Brain pericyte (primary cell): ENCODE measurements at places on chromosomes 13 and 19.

GRCh38 chr19:28641395-28641794, 571.6 kb downstream of the UQCRFS1 start:
- DNase-seq = no peak

DNA sequence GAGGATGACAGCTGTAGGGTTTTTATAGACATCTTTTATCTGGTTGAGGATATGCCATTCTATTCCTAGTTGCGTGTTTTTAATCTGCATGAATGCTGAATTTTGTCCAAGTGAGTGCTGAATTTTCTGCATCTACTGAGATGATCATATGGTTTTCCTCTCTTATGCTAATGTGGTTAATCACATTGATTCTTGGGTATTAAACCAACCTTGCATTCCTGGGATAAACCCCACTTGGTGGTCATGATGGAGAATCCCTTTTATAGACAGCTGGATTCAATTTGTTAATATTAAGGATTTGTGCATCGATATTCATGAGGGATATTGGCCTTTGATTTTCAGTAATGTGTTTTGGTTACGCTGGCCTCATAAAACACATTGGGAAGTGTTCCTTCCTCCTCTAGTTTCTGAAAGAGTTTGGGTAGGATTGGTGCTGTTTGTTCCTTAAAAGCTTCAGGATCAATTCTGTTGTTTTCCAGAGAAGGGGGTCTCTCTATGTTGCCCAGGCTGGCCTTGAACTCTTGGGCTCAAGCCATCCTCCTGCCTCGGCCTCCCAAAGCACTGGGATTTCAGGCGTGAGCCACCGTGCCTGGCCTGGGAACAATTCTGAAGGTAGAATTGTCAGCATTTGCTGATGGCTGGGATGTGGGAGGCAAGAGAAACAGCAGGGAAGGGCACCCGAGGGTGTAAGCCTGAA, 7.3 kb upstream of the LINGO3 start:
- no peak for DNase-seq

GRCh38 chr13:32403108-32403507, 24.8 kb downstream of the N4BP2L1 start:
- no peak for DNase-seq

GRCh38 chr13:101618440-101619187, 166.1 kb downstream of the ITGBL1 start:
- no peak for DNase-seq

GRCh38 chr13:25840261-25840660, 211.6 kb downstream of the SHISA2 start:
- no peak for DNase-seq

DNA sequence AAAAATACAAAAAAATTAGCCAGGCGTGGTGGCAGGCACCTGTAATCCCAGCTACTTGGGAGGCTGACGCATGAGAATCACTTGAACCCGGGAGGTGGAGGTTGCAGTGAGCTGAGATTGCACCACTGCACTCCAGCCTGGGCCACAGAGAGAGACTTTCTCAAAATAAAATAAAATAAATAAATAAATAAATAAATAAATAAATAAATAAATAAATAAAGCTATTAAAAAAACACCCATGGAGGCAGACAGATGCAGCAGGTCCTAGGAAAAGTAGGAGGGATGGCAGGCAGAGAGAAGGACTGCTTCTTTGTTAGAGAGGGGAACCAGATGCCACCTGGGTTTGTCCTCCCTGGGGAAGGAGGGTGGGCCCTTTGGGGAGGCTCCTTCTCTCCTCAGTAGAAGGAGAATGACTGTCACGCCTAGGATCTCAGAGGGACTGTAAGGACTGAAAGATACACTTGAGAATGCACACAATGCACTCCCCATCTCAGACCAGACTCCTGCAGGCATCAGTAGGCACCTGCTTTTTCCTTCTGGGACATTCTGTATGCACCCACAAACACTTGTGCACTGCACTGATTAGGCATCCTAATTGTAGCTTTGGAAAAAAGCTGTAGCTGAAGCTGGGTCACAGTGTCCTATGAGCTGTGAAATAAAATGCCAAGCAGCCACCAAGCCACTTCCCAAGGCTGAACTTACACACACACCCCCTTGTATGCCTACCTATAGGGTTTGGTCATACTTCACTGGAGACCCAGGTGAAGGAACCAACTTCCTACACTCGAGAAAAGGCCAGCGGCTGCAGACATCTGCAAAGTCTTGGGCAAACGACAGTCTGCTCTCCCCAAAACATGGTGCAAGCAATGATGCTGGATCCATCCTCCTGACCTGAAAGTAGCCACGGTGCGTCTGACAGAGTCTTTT, 18.9 kb upstream of the SLC35E1 start:
- no peak for DNase-seq

- no peak for DNase-seq
These were observed 187.9 kb downstream of the USP12 start for GRCh38 chr13:26983543-26984320.

DNA sequence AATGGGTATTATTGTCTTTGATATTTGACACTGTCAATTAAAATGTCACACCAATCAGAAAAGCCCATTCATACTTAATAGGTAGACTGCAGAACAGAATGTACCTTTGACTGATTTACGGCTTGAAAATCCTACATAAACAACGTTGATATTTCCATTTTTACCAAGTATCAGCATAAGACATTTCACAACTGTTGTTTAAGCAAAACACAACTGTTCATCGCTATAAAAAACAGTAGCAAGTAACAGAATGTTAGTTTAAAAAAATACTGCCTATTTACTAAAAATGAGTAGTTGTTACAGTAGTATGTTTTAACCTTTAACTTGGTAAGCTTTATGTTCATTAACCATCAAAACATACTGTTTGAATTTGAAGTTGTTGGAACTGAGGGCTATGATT, 1096.6 kb downstream of the PCDH17 start:
- DNase-seq = no peak
